ENCODE measurements at places on chromosomes 7 and 10.

DNA sequence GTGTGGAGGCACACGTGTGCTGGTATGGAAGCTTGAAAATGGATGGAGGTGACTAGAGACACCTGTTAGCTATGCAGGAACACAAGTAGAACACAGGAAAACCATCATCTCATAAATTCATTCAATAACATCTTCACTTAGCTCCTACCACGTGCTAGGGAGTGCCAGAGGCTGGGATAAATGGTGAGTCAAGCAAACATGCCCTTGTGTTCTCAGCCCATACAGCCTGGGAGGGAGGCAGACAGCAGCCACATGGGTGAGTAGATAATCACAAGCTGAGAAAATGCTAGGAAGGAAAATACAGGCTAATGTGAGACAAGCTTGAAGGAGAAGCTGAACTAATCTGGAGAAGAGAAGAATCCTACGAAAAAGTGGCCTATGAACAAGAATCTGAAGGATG lies 468.0 kb upstream of the ZMIZ1 start:
- no peak for DNase-seq

- DNase-seq = no peak
These were observed 63.0 kb upstream of the FZD8 start for GRCh38 chr10:35705051-35705450.

DNA sequence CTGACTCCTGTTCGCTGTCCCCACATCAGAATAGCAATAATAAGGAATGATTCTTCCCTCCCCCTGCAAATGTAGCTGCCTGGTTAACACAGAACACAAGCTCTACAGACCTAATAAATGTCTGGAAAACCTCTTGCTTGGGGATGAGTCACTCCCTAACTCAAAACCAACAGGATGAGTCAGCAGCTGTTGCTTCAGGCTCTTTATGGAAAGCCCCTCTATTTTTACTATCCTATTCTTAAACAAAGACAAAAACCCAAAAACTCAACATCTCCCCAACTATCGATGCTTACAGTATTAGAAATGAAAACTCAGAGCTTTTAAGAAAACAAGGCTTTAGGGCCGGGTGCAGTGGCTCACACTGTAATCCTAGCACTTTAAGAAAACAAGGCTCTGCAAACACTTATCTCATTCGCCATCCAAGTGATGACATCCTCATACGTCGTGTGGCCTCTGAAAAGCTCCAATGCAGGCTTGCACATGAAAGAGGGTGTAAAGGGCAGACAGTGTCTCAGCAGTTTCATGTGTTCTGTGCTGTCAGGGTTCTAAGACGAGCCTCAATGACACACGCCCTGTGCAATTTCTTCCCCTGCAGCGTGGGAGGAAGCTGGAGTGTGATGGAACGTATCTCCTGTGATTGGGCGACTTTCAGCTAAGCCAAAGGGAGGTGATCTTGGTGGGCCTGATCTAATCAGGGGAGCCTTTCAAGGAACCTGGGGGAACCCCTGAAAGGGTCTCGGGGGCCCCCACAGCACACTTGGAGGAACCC lies 70.1 kb downstream of the AMZ1 start:
- peak; percentile 87 for DNase-seq

GRCh38 chr7:25408012-25408687 lies 179.9 kb upstream of the NPVF start:
- DNase-seq = no peak

GRCh38 chr7:123437447-123437995 lies 96.9 kb downstream of the IQUB start:
- no peak for DNase-seq

DNA sequence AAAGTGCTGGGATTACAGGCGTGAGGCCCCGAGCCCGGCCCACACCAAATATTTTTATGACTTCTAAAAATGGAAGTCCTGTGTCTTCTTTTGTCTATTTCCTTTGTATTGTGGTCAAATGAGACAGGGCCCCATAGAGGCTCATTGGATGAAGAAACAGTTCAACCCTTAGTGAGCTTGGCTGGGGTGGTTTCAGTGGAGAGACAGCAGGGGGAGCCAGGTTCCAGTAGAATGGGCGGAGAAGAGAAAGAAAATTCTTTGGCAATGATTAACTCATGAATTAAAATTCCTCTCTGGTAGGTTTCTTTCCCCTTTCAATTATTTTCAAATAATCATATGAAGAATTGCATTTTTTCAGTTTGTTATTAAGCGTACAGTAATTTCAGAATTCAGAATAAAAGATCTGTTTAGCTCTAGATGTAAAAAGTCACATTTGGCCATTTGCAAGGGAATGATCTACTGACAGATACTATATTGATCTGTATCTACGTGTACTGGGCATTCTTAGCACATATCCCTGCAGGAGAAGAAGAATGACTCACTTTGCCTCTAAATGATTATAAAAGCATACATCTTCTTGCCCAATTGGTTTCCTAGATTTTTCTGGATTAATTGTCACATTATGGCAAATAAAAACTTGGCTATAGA lies 43.2 kb downstream of the PNLIPRP3 start:
- no peak for DNase-seq

DNA sequence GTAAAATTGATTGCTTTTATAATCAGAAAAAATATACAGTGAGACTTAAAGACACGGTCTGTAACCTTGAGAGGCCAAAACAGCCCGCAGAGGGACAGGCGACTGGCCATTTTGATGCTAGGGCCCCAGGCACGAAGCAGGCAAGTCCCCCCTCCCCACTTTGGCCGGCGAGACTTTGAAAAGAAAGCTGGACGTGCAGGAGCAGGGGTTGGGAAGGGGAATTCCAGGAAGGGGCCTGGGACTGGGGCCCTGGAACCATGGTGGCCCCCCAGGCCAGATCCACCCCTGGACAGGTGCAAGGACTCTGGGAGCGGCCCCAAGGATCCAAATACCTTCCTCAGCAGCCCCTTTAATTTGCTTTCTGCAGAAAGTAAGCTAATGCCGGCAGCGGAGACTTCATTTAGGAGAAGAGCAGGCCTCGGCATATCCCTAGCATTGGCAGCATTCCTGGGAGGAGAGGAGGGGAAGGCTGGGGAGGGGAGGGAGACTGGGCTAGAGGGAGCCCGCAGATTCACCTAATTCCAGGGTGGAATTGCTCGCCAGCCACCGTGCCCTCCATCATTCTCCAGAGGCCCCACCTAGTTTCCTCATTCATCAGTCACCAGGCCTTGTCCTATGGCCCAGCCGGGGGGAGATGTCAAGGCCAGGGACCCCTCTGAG lies 24.9 kb upstream of the TNRC18 start:
- no peak for DNase-seq

GRCh38 chr7:35624299-35625186 lies 70.4 kb downstream of the HERPUD2 start:
- DNase-seq = no peak

GRCh38 chr7:150389532-150389816 lies 10.3 kb downstream of the ZNF775 start:
- DNase-seq = no peak

DNA sequence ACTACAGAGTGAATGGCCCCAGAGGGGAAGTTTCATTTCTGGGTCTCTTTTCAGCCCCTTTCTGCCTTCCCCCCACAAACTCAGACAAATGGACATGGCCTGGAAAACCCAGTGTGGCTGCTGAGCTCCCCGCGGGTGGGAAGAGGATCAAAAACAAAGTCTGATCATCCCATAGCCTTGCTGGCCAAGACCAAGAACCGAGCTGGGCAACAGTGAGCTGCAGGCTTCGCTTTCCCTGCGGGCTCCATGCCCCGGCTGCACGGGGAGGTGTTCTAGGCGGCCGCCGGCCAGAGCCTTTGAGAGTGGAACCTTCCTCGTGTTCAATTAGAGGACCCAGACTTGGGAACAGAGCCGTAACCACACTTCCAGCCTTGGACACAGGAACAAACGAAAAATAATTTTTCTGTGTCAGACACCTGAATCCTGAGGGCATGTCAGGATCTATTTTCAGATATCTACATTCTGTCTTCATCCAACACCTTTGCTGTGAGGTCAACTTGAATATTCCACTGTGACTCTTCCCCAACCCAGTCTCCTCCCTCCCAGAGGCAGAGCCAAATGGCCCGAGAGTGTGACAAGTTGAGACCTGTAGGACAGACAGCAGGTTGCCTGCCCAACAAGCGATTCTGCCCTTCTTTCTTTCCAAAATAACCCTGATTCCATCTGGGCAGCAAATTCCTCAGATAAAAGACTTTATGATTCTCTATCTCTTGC lies 26.0 kb downstream of the WDR86 start:
- DNase-seq = no peak

DNA sequence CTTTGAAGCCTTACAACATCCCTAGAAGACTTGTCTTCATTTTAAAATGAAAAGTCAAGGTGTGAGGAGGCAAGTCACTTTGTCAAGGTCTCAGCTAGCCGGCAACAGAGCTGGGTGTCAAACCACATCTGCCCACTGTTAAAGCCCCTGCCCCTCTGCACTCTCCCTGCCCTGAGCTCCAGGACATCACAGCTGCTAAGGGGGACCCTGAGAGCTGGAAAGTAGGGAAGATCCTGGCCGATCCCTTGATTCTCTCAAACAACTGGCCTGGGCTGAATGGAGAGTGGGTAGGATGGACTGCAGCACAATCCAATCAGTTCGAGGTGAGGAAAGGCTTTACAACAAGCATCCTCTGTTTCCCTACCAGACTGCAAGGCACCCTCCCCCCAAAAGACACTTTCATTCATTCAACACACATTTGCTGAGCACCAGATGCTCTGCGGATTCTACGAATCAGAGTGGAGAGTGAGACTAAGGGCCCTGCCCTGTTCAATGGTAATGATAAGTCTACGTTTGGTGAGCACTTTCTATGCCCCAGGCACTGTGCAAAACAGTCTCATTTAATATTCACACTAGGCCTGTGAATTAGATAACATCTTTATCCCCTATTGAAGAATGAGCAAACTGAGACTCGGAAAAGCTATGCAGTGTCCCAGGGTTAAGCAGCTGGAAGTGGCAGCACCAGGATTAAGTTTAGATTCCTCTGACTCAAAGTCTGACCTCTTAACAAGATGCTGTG lies 148.1 kb downstream of the HERPUD2 start:
- no peak for DNase-seq

GRCh38 chr10:71729161-71729636 lies 9.6 kb upstream of the C10orf105 start:
- no peak for DNase-seq

DNA sequence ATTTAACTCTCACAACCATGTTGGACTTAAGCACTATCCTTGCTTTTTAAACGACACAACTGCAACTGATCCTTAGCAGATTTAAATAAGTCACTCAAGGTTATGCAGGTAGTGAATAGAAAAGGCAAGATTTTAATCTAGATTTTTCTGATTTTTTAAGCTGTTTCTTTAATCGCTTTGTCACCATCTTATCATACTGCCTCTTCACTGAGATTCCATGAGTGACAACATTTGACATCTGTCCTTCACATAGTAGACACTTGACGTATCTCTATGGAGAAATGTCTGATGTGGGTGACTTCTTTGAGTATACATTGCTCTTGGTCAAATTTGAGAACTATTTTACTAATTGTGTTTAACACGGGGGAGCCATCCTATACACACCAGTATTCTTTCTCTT lies 839.7 kb downstream of the GATA3 start:
- no peak for DNase-seq

GRCh38 chr10:1395025-1395480 lies 338.9 kb downstream of the WDR37 start:
- no peak for DNase-seq

- no peak for DNase-seq
These were observed 164.4 kb downstream of the GLRX3 start for GRCh38 chr10:130300608-130301020.

DNA sequence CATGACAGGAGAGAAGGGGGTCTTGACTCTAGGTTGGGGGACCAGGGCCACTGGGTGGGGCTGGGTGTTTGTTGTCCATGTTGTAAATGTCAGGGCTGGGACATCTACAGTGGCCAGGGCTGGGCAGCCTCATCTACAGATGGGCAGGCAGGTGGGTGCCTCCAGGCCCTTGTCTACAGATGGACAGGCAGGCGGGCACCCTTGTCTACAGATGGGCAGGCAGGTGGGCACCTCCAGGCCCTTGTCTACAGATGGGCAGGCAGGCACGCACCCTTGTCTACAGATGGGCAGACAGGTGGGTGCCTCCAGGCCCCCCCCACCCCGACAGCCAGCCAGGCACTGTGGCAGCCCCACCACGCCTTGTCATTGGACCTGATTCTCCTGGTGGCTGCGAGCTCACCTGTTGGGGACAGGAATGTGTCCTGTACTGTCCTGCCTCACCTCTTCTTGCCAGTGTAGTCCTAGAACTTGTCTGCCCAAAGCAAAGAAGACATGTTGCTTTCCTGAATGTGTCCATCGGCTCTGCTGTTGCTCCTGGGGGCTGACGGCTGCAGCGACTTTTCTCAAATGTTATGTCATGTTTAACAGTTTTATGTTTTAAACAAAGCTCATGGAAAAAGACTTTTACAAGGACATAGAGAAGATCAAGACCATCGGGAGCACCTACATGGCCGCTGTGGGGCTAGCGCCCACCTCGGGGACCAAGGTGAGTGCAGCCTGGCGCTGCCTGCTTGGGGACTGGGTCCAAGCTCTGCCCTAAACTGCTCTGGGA lies 129.9 kb downstream of the ADCY1 start:
- no peak for DNase-seq

DNA sequence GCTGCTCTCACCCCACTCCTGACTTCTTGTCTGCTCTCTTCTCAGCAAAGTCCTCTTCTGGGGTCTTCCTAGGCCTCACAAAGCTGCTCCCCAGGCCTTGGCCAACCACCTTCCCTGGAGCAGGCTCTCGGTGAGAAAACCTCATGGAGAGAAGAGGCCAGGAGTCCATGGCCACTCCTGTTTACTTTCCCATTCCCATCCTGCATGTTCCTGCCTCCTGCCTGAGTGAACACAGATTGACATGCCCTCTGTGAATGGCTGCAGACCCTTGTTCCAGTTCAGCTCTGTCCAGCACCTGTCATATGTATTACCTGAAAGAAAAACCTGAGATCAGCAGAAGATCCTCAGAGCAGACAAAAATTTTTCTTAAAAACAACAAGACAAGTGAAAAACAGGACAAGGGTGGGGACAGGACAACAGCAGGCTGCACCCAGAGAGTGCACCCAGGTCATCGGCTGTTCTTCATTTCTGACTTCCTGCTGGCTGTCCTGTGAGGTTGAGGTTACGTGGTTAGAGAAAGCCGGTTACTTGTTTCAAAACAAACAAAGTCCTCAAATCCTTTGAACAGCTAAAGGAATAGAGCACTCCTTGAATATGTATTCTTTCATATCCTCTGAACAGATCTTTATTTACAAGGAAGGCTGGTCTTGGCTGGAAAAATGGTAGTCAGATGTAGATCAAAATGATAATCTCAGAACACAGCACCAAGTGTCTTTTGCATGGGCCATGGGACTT lies 34.0 kb upstream of the DLD start:
- no peak for DNase-seq

DNA sequence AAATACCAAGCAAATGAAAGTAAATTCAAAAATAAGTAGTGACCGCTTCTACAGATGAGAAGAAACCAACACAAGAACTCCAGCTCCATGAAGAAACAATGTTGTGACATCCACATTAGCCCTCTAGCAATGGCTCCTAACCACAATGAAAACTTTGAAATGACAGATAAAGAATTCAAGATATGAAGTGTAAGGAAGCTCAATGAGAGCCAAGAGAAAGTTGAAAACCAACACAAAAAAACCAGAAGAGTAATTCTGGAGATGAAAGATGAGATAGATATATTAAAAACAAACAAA lies 68.2 kb upstream of the DDC start:
- DNase-seq = no peak

Data from T1000 (cell line).